Epithelial cell of proximal tubule (primary cell): ENCODE measurements at places on chromosomes 16 and 17. TPM values are rescaled to one million over a fixed set of nuclear protein-coding genes. Genes with fewer than 3 reads are reported as not detected.

ABCA3 gene
- 8.4 and 17.1 TPM in 2 replicates for total RNA-seq

DNA sequence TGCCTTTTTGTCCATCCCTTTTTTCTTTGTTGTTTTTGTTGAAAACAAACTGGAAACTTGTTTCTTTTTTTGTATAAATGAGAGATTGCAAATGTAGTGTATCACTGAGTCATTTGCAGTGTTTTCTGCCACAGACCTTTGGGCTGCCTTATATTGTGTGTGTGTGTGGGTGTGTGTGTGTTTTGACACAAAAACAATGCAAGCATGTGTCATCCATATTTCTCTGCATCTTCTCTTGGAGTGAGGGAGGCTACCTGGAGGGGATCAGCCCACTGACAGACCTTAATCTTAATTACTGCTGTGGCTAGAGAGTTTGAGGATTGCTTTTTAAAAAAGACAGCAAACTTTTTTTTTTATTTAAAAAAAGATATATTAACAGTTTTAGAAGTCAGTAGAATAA lies 4.9 kb downstream of the SOX9 start:
- no peak for DNase-seq

DNA sequence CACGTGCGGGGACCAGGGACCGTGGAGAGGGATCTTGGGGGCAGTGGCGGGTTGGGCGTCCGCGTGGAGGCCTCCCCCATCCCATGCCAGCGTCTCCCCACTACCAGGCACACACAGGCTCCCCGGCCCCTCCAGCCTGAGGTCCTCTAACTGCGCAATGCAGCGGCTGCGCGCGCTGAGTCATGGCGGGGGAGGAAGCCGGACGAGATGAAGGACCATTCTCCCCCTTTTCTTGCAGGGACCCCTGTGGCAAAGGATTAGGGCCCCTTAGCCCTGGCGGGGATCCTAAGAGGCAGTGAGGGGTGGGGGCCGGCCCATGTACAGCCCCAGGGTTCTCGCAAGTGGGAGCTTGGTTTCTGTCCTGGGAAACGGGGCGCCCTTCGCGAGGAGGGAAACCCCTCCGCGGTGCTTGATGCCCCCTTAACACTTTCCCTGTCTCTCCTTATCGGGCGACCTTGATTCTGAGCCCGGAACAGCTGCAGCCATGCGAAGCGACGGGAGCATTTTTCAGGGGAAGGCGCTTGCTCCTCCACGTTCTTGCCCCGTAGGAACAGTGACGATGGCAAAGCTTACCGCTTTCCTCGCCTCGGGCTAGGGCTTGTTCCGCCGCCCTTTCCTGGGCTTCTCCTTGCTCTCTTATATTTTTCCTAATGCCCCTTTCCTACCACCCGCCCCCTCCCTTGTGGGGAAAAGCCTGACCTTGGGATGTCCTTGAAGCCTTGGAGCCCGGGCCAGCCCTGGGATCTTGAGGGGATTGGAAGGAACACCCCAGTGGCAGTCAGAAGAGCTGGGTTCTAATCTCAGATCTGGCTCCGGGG lies 592 bp downstream of the ALDOA start:
- DNase-seq: no peak

TELO2 gene
- total RNA-seq: 33.5 and 45.9 TPM in 2 replicates

- no peak for DNase-seq
Measured at GRCh38 chr17:28043296-28043695, 819 bp downstream of the NLK start.

ZFHX3 gene
- total RNA-seq: 7.2 and 9.6 TPM in 2 replicates

DNA sequence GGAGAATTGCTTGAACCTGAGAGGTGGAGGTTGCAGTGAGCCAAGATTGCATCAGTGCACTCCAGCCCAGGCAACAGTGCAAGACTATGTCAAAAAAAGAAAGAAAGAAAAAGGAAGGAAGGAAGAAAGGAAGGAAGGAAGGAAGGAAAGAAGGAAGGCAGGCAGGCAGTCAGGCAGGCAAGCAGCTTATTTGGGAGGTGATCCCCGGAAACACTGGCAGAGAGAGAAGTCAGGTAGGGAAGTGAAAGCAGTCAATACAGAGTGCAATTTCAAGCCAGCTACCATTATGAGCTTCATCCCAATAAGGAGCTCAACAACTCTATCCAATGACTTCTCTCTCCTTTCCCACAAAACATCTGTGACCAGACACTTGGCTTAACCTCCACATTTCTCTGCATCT lies 83.0 kb upstream of the TBC1D3K start:
- no peak for DNase-seq

DCTPP1 gene
- total RNA-seq: 108 and 136 TPM in 2 replicates

DNA sequence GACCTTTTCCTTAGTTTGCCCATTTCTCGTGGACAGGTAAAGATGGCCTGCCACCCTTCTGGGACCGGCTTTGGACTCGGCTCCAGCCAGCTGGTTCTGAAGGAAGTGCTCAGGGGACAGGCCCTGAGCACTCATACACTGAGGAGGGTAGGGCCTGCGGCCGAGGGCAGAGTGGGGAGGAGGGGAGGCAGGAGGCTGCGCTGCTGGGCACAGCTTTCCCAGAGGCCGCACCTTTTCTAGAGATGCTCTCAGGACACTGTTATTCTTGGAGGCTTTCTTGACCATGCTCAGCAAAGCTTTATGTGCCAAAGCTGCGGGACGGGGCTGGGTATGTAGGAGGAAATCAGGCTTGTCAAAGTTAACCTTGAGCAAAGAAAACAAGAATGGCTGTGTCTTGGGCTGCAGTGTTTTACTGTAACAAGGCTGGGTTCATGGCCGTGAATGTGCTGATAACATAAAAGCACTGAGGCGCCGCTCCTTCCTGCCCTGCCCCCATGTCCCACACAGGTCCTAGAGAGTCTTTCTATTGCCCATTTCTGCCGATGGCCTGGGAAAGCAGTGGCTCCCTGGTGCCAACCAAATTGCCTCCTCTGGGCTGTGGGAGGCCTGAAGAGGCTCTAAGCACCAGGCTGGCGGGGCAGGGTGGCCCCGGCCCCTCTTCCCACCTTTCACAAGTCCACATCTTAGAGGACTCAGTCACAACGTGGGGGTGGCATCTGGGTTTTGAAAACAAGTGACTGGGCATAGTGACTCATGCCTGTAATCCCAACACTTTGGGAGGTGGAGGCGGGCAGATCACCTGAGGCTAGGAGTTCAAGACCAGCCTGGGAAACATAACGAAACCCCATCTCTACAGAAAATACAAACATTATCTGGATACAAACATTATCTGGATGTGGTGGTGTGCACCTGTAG lies 22.3 kb upstream of the TIMP2 start:
- DNase-seq: no peak

DNA sequence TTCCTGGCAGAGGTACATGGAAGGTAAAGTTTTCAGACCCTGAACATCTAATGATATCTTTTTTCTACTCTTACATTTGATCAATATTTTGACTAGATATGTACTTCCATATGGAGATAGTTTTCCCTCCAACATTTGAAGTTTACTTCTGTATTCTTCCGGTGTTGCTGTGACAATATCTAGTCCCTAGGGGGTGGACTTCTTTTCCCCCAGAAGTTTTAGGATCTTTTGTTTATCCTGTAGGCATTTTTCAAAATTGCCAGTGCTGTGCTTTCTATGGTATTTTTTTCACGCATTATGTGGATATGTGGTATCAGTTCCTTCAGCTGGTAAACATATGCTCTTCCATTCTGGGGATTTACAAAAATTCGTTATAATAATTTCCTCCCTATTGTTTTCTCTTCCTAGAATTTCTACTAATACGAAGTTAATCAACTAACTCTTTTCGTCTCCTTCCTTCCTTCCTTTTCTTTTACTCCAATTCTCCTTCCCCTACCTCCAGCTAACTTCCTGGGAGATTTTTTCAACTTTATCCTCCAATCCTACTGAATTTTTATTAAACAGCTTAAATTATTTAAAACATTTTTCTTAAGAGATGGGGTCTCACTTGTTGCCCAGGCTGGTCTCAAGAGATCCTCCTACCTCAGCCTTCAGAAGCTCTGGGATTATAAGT lies 26.1 kb upstream of the ZNHIT3 start:
- DNase-seq: no peak

GRCh38 chr17:78125138-78125913 lies 3.2 kb downstream of the TMC6 start:
- no peak for DNase-seq

- no peak for DNase-seq
Measured at GRCh38 chr16:19503461-19504075, 18.3 kb downstream of the GDE1 start.

DNA sequence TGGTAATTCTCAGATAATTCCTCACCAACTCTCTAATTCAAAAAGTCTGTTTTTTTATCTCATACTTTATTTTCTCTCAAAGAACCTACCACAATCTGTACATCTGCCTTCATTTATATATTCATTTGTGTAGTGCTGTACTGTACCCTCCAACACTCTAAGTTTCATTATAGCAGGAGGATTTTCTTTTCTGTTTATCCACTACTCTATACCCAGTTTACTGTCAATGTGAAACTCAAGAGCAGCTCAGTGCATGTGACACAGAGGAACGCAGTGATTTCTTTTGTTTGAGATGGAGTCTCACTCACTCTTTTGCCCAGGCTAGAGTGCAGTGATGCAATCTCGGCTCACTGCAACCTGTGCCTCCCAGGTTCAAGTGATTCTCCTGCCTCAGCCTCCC lies 117.8 kb downstream of the ADAMTS18 start:
- no peak for DNase-seq

DNA sequence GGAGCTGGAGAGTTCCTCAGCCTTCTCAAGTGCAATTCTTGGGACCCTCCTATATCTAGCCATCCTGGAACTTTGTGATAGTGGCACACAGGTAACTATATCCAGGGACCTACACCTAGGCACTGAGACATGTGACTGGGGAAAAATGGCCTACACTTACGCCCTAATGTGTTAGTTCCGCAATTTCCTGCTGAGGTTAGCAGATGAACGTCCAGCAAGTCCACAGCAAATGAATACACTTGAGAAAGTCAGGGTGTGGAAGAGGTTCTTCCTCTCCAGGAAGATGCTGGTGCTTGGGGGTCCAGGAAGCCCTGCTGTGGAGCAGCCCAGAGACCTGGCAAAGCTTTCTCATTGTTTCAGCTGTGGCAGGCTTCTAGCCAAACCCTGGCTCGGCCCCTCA lies 20.8 kb downstream of the PIK3R5 start:
- DNase-seq: no peak

GRCh38 chr17:58005031-58005727 lies 1.9 kb downstream of the SRSF1 start:
- DNase-seq: no peak

DOC2B gene
- 18.1 and 29.7 TPM in 2 replicates for total RNA-seq

- no peak for DNase-seq
Measured at GRCh38 chr17:73684183-73684582, 39.9 kb upstream of the SDK2 start.

DNA sequence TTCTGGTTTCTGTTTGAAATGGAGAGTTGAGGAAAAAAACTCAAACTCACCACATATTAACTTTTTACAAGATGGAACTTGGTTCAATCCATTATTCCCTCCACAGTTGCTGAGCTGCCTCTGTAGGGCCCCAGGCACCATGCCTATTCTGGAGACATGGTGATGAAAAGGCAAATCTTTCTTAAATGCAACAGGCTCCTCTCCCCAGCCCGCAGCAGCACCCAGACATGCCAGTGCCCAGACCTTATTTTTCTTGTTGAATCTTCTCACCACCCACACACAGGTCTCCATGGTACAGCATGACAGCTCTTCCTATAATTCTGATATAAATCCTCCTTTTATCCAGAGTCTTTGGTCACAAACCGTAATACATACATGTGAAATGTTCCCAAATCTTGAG lies 7.6 kb downstream of the CYTH1 start:
- DNase-seq: no peak

DNA sequence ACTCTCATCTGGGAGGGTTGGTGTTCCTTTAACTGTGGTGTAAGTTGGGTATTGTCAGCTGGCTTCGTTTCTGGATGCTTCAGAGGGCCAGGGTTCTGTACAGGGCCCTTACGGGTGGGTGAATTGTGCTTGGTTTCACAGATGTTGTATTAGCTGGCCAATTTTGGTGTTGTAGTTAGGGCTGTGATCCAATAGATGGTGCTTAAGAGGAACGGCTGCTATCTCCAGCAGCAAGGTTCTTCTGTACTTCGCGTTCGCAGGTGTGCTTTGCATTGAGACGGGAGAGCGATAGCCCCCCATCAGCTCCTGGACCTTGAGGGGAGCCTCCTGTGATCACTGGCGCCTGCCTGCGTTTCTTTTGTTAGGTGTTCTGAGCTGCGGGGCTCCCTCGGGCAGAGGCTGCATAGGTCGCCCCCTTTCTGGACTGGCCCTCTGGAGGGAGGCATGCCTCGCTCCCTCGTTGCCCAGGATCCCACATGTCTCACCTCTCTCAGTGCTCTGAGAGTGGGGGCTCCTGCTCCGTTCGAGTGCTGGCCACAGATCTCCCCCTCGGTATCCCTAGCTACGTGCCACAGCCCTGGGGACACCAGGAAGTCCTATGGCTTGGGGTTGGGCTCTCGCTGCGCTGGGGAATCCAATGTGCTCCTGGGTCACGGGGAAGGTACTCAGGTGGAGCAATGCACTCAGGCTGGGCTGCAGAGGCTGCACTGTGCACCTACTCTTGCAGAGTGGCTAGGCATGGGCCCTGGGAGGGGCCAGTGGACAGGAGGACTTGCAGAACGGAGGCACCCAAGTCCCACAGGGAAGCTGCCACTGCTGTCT lies 837 bp upstream of the PRDM7 start:
- no peak for DNase-seq

DNA sequence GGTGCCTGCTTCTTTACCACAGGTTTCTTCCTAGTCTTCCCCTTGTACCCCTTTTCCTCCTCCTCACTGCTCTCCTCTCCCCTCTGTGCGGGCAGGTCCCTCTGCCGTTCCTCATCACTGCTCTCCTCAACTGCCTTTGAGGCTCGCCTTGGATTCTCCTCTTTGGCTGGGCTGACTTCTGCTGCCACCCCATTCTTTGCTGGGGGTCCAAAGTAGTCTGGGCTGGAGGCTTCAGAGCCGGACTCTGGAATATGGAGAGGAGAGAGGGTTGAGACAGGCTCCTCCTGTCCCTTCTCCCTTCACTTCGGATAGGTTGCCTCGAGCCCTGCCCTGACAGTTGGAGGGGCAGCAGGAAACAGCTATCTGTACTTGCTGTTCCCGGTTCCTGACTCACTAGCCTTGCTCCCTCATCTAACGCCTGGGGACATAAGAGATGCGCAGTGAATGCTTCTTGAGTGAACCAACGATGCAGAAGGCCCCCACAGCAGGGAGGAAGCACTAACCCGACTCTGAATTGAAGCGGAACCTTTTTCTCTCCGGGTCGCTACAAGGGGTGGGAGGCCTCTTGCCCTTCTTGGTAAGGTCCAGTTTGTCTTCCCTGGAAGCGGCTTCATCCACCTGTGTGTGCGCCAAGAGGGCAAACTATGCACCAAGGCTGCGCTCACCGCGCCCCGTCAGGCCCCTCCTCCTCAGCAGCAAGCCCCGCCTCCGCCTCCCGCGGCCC lies 655 bp downstream of the HIRIP3 start:
- no peak for DNase-seq

XAF1 gene
- 0.06 TPM in 1 of 2 replicates, not detected in the other for total RNA-seq
